LHCN-M2 (cell line): ENCODE measurements at places on chromosomes 12 and 14. TPM values are rescaled to one million over a fixed set of nuclear protein-coding genes. Genes with fewer than 3 reads are reported as not detected.
A peak's percentile ranks its signal among the peaks of the same experiment; 100 is the strongest.

DNA sequence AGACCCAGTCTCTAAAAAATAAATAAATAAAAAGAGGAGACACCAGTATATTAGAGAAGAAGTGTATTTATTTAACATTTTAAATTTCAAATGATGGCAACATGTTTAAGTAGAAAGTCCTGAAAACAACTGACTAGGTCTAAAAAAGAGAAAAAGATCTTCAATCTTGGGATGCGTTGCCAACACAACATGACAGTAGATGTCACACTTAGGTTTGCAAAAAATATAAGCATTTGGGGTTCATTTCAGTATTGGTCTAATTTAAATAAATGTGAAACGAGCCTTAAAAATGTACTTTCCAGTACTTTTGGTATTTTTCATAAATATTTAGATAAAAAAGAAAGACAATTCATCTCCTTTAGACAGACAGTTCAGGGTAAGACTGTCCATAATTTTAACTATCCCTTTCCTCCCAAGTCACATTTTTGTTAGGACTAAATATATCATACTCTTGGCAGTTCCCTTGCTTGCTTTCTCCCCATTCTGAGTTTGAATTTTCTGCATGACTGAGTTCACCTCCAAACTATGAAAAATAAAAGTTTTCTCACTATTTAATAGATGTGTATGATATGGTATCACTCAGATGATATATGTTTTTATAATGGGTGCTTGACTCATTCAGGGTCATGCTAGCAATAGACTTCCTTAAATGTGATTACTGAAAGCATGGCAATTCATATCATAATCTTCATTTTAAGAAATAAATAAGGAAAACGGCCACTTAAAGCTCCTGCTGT, 4.3 kb downstream of the C14orf93 start:
- DNase-seq, result peak; percentile 11

Gene NKX2-8
- not detected in 2 replicates for total RNA-seq

Gene CKAP4
- 177 and 193 TPM in 2 replicates for total RNA-seq

Gene IQSEC3
- not detected in 2 replicates for total RNA-seq

GRCh38 chr14:101773378-101773777, 11.9 kb downstream of the PPP2R5C start:
- no peak for DNase-seq
